Vagina (tissue), 2 donors: ENCODE measurements at places on chromosomes 1 and 21. TPM values are rescaled to one million over a fixed set of nuclear protein-coding genes. Genes with fewer than 3 reads are reported as not detected.

GPATCH4 gene
- total RNA-seq, result 25.8 TPM

NTRK1 gene
- total RNA-seq, result 2.9 TPM

GJA9 gene
- not detected for total RNA-seq

- no peak overlapping the region for H3K4me3 ChIP-seq
- peaks cover 31% of the 10 kb centered on the region for H3K4me1 ChIP-seq
- H3K27ac ChIP-seq, result peak overlapping the region; percentile 39
- no peak for DNase-seq
- no peaks in the 10 kb centered on the region for H3K27me3 ChIP-seq
Measured at GRCh38 chr1:153880962-153881361, 41.8 kb downstream of the GATAD2B start.

GRCh38 chr1:64922336-64922735 lies 44.0 kb downstream of the JAK1 start:
- H3K27me3 ChIP-seq, result no peaks in the 10 kb centered on the region
- peaks cover 71% of the 10 kb centered on the region for H3K4me1 ChIP-seq
- H3K4me3 ChIP-seq, result no peak overlapping the region
- H3K36me3 ChIP-seq, result no peaks in the 10 kb centered on the region

DNA sequence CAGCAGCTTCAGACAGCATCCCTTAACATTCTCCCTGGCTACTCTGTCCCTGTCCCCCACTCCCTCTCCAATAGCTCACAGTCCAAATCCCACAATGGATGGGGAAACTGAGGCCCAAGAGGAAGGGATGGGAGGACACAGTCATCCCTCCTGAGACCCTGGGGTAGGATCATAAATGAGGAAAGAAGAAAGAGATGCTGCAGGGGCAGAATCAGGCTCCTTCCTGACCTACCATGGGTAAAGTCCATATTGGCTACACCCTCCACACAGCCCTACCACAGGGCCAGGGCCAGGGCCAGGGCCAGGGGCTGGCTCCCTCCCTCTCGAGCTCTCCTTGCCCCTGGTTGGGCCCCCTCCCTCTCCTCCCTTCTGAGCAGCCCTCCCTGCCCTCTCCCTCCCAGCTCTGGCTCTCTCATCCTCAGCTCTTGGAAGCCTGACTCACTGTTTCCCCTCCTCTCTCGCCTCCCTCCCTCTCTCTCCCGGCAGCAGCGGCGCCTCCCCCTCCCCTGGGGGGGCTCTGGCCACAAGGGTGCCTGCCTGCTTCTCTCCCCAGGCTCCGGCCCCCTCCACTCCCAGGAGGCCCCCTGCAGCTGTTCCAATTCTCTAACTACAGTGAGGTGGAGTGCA lies 4.9 kb downstream of the AHDC1 start:
- peak overlapping the region; percentile 97 for H3K27ac ChIP-seq
- DNase-seq, result no peak
- H3K36me3 ChIP-seq, result no peaks in the 10 kb centered on the region
- H3K4me1 ChIP-seq, result peaks cover 85% of the 10 kb centered on the region

GRCh38 chr1:96880626-96881025 lies 159.0 kb downstream of the PTBP2 start:
- no peak overlapping the region for H3K27ac ChIP-seq
- H3K36me3 ChIP-seq, result no peaks in the 10 kb centered on the region
- H3K4me3 ChIP-seq, result no peak overlapping the region
- no peaks in the 10 kb centered on the region for H3K4me1 ChIP-seq
- H3K27me3 ChIP-seq, result no peaks in the 10 kb centered on the region

- H3K36me3 ChIP-seq, result peaks cover 4% of the 10 kb centered on the region
- H3K4me3 ChIP-seq, result no peak overlapping the region
- peaks cover 53% of the 10 kb centered on the region for H3K4me1 ChIP-seq
- DNase-seq, result no peak
- no peak overlapping the region for H3K27ac ChIP-seq
Measured at GRCh38 chr1:8871539-8871935, 6.9 kb downstream of the ENO1 start.

GRCh38 chr1:184395370-184395769 lies 8.5 kb downstream of the C1orf21 start:
- H3K27me3 ChIP-seq, result no peaks in the 10 kb centered on the region
- H3K27ac ChIP-seq, result no peak overlapping the region
- peaks cover 78% of the 10 kb centered on the region for H3K4me1 ChIP-seq
- no peaks in the 10 kb centered on the region for H3K36me3 ChIP-seq

DNA sequence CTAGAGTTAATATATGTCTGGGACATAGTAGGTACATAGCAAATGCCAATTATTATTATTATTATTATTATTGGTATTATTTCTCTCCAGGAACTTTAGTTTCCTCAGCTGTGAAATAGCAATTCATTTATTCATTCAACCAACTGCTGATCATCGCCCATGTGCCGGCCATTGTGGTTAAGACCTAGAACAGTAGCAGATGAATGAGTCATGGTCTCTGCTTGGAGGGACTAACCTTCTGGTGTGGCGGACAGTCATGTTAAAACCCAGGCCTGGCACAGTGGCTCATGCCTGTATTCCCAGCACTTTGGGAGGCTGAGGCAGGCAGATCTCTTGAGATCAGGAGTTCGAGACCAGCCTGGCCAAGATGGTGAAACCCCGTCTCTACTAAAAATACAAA lies 23.8 kb upstream of the LDLRAP1 start:
- no peak for DNase-seq
- H3K4me3 ChIP-seq, result no peak overlapping the region
- no peaks in the 10 kb centered on the region for H3K27me3 ChIP-seq
- no peaks in the 10 kb centered on the region for H3K4me1 ChIP-seq
- H3K27ac ChIP-seq, result no peak overlapping the region

- peak overlapping the region; percentile 36 for H3K27ac ChIP-seq
- H3K36me3 ChIP-seq, result no peaks in the 10 kb centered on the region
- DNase-seq, result peak; percentile 77
- no peak overlapping the region for H3K4me3 ChIP-seq
Measured at GRCh38 chr21:46111193-46111571, 13.3 kb downstream of the COL6A2 start.

GRCh38 chr1:157000686-157001085 lies 44.9 kb downstream of the ARHGEF11 start:
- H3K27ac ChIP-seq, result no peak overlapping the region
- H3K4me3 ChIP-seq, result no peak overlapping the region
- H3K27me3 ChIP-seq, result no peaks in the 10 kb centered on the region
- peaks cover 8% of the 10 kb centered on the region for H3K4me1 ChIP-seq

GRCh38 chr1:27357281-27358037 lies 9.3 kb downstream of the MAP3K6 start:
- no peaks in the 10 kb centered on the region for H3K36me3 ChIP-seq
- H3K27ac ChIP-seq, result peak overlapping the region; percentile 42
- no peaks in the 10 kb centered on the region for H3K27me3 ChIP-seq
- H3K4me3 ChIP-seq, result no peak overlapping the region
- peaks cover 12% of the 10 kb centered on the region for H3K4me1 ChIP-seq

GRCh38 chr1:23421753-23422240 lies 2.8 kb downstream of the TCEA3 start:
- H3K27ac ChIP-seq, result peak overlapping the region; percentile 79
- peaks cover 46% of the 10 kb centered on the region for H3K4me1 ChIP-seq
- no peaks in the 10 kb centered on the region for H3K27me3 ChIP-seq
